Effector memory CD4-positive, alpha-beta T cell (primary cell): ENCODE measurements at places on chromosomes 11 and 22.
A peak's percentile ranks its signal among the peaks of the same experiment; 100 is the strongest.

DNA sequence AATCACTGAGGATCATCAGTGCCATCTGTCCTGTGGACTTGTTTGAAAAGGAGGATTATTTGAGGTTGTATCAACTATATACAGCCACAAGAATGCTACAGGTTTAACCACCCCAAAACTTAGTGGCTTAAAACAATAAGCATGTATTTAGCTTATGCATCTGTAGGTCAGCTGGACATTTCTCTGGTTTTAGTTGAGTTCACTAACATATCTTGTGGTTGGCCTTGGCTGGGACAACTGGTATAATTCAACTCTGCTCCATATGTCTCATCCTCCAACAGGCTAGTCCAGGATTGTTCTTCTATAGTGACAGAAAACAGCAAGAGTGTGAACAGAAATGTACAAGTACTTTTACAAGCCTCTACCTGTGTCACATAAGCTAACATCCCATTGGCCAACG lies 49.9 kb upstream of the SOX6 start:
- no peak for DNase-seq

GRCh38 chr11:69603111-69603836 lies 37.7 kb upstream of the CCND1 start:
- DNase-seq = no peak

- DNase-seq = no peak
Measured at GRCh38 chr11:67381244-67381972, 8.0 kb upstream of the CLCF1 start.

- no peak for DNase-seq
Measured at GRCh38 chr11:120235024-120235628, 4.8 kb upstream of the POU2F3 start.

DNA sequence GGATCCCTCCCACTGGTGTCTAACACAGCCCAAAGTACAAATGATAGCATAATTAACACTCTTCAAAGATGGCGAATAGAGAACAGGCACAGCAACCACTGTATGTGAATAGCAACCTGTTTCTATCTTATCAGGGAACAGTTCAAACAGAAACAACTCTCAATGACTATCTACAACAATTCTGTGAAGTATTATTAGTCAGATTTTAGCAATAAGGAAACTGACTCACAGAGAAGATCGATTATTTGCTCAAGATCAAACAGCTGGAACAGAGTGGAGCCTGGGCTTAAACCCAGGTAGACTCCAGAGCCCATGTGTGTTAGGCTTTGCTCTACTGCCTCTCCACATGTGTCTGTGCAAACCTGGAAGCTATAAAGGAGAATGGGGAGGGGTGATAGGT lies 88.7 kb downstream of the C11orf58 start:
- DNase-seq = no peak

DNA sequence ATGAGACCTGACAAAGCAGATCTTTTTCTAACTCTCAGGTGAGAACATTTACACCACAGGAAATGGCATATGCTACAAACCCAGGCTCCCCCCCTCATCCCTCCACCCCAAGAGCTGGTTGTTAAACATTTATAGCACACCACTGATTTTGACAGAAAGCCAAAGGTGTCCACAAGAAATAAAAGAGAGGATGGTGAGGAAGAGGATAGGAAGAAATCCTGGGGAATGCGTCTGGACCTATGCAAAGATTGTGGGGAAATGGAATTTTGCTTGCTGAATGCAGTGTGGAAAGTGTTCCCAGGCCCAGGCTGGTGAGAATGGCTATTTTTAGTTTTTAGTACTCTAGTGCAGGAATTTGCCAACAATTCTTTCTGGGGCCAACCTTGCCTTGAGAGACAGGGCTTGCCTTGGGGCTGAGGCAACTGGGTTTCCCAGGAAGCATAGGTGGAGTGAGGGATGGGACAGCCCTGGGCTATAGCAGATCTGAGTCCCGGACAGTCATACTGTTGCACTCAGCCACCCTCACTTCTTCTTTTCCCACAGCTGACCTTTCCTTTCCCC lies 163.9 kb downstream of the ADAMTS15 start:
- no peak for DNase-seq

GRCh38 chr11:12219757-12220156 lies 109.4 kb downstream of the MICAL2 start:
- DNase-seq = no peak

GRCh38 chr11:86938203-86938899 lies 16.8 kb downstream of the FZD4 start:
- DNase-seq = no peak

- no peak for DNase-seq
Measured at GRCh38 chr11:6319001-6319703, 1.1 kb downstream of the CAVIN3 start.

DNA sequence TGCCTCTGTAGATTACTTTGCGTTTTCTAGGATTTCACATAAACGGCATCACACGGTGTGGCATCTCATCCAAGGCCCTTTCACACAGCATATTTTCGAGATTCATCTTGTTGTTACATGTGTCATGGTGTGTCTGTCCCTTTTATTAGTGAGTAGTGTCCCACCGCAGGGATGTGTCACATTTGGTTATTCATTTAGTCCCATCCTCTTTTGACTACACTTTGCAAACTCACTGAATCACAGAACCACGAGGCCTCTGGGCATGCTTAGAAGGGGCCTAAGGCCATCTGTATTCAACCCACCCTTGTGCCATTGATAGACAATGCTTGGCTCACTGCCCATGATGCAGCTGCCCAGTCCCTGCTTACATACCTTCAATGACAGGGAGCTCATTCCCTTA lies 4.2 kb upstream of the RAC2 start:
- DNase-seq = no peak

- peak; percentile 47 for DNase-seq
Measured at GRCh38 chr11:64856382-64857227, 12.2 kb upstream of the CDC42BPG start.

- no peak for DNase-seq
Measured at GRCh38 chr11:114449845-114450244, 10.6 kb downstream of the REXO2 start.
